Stimulated activated naive CD4-positive, alpha-beta T cell treated with Interleukin-2 at 50 U/mL for 16 hours (primary cell): ENCODE measurements at places on chromosomes 5 and 9.

DNA sequence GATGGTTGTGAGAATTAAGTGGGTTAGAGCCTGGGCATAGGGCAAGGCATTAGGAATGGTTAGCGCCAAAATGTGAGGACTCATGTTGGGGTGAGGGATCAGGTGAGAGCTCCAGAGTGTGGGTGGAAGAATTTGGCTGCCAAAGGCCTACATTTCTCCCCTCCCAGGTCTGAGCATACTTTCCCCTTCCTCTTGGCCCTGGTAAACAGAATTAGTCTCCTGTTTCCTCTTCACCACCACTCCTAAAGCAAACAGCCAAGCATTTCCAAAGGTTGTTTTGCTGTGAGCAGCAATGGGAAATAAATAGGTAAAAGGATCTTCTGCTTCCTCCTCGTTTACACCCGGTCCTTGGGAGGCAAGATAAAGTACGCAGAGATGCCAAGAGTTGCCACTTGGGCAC lies 132.5 kb downstream of the ZSWIM6 start:
- DNase-seq = no peak

GRCh38 chr9:34465468-34465867 lies 6.9 kb downstream of the DNAI1 start:
- DNase-seq = no peak

DNA sequence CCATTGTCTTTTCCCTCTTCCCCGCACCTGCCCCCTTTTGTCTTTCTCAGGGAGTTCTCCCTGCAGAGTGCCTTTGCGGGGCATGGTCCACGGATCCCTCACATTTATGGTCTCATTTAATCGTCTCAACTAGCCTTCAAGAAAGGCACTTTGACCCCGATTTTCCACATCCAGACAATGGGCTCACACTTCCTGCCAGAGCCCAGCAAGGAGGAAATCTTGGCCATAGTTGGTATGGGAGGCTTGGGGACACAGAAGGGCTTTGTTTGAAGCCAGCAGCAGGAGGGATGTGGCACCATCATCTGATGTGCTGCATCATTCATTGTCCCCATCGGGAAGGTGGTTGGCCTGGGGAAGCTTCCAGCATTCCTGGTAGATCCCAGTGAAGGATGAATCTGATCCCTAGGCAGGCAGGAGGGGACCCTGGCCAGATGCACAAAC lies 24.9 kb downstream of the GSN start:
- DNase-seq = no peak

DNA sequence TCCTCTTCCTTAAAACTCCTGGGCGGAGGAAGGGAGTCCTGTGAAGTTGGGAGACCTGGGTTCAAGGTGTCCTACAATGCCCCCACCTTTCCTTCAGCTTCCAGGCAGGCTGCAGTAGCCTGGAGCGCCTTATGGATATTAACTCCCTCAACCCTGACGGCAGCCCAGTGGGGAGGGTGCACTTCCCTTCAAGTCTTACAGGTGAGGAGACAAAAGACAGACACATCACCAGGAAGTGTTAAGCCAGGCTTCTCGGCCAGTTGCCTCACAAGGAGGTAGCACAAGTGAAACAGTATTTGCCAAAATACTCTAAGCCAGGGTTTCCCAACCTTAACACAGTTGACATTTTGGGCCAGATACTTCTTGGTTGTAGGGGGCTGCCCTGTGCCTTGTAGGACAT lies 4.2 kb downstream of the TRIM7 start:
- DNase-seq = no peak

- DNase-seq = no peak
Measured at GRCh38 chr5:131206061-131206460, 35.3 kb downstream of the LYRM7 start.

- no peak for DNase-seq
Measured at GRCh38 chr9:28121366-28121765, 548.1 kb upstream of the C9orf72 start.

GRCh38 chr5:88670461-88670860 lies 212.5 kb downstream of the MEF2C start:
- DNase-seq = no peak

DNA sequence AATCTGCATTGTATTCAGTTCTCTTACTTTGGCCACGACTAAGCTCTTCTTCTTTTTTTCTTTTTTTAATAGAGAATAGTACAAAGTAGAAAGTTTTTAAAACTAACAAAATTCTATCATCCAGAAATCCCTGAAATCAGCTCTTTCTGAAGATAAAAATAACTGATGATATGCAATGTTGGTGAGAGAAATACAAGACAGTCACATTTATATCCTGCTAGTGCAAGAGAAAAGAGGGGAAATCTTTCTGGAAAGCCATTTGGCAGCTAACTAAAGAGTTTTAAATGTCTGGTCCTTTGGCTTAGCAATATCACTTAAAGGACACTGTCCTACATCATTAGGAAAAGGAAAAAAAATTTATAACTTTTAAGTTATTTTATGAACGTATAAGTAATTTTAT lies 27.0 kb upstream of the FREM1 start:
- DNase-seq = no peak

GRCh38 chr9:16421532-16421931 lies 448.9 kb downstream of the BNC2 start:
- no peak for DNase-seq

DNA sequence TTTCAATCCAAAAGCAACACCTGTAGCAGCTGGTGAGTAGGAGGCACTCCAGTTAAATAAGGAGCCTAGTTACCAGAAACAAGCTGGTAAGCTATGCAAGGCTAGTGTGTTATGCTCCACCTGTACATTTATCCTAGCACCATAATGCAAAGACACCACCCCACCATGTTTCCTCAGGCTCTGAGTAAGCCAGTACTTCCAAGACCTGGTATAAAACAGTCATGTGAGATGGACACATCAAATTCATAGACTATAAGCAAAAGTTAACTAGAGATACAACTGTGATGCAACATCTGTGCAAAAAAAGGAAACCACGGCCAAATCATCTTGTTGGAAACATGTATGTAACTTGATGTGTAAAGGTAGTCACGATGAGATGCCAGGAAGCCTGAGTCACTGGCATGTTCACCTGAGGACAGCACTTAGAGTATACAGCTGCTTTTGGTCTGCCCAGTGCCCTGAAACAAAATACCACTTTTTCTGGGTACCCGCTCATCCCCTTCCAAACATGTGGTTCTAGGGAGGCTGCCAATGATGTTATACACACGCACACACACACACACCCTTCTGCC lies 66.1 kb downstream of the CDK5RAP2 start:
- no peak for DNase-seq

DNA sequence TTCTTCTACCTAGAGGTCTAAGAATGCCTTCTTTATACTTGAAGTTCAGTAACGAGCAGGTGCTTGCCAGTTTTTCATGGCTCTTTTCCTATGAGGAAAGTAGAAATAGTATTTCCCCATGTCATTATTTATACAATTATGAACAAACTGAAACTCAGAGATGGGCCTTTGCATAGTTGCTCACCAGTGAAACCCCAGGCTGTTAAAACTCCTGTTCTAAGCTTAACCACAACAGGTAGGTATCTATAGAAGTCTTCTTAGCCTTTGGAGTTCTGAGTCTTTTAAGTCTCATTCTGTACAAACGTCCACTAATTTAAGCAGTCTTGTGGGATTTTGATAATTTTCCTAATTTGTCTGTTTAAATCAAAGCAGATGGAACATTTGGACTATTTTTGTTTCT lies 90.1 kb downstream of the STARD4 start:
- no peak for DNase-seq

DNA sequence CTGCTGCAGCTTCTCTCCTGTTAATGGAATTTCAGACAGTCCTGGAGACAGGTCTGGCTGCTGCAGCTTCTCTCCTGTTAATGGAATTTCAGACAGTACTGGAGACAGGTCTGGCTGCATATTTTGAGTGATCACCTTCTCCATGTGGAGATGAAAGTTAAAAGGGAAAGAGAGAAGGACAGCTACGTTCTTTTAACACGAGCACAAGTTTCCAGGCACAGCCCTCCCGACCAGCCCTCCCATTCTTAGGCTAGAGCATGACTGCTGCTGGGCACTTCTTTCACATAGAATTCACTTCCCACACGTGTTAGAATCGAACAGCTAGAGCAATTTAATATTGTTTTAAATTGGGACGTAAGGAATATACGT lies 133.3 kb upstream of the DMRT1 start:
- DNase-seq = no peak

GRCh38 chr9:79630521-79631403 lies 59.0 kb downstream of the TLE4 start:
- DNase-seq = no peak
